MM.1S (cell line): ENCODE measurements at places on chromosomes 3 and 15.

DNA sequence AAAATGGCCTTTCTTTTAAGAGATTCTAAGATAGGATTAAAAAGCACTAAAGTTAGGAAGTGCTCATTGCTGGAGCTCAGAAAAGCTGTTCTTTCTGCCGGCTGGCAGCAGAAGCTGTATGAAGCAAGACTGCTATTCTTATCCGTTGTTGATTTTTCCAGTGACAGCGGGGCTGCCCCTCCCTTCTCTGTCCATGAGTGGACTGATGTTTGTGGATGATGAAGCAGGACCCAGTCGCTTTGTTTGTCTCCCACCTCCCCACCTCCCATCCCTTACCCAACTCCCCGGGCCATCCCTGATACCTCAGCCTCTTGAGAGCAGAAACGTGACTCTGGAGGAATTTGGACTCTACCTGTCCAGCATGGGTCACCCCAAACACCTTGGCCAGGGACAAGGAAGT, 10.3 kb upstream of the MUSTN1 start:
- no peaks in the 10 kb centered on the region for H3K36me3 ChIP-seq
- H3K4me3 ChIP-seq: no peak overlapping the region
- DNase-seq: no peak
- no peak overlapping the region for H3K27ac ChIP-seq

DNA sequence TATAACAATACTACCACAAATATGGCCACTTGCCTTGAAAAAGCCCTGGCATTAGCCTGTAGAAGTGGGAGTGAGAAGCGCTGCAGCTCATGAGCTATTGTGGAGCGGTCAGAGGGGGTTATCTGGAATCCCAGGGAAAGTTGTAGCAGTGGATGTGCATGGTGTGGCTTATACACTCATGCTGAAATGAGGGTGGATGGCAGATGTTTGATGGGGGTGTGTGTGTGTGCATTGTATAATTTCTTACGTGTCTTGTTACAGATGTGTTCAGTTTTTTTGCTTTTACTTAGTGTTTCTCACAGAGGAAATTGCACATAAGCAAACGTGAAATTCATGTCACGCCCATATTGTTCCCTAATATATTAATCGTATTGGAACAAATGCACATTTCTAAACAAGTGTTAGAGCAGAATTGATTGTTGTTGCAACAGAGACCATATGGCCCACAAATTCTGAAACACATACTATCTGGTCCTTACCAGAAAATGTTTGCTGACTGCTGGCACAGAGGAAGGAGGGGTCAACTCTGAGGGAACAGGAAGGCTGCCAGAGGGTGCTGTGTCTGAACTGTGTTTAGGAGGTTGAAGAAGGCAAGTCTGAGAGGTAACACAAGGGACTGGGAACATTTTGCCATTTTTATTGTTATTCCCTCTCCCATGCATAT, 200.0 kb upstream of the CFAP20DC start:
- no peak overlapping the region for H3K4me3 ChIP-seq
- no peak for DNase-seq
- H3K27me3 ChIP-seq: no peaks in the 10 kb centered on the region
- no peaks in the 10 kb centered on the region for H3K36me3 ChIP-seq
- H3K4me1 ChIP-seq: no peaks in the 10 kb centered on the region

DNA sequence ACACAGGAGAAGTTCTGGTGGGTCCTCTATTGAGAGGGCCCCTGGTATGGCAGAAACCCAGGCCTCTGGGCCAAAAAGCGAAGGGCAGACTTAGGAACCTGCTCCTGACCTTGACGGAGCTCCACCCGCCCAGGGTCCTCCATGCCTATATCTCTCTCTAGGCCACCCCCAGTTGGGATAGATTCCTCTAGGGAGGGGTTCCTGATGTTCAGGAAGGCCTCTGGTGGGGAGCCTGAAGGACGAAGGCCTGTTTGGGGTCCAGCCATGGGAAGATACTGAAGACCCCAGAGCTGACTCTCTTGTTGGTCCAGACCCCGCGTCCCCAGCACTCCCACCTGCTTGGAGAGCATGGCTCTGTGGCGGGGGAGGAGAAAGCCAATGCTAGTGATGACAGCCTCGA, 104.2 kb downstream of the CORO2B start:
- no peak for DNase-seq
- no peaks in the 10 kb centered on the region for H3K36me3 ChIP-seq
- H3K27me3 ChIP-seq: no peaks in the 10 kb centered on the region
- no peaks in the 10 kb centered on the region for H3K4me1 ChIP-seq
- no peak overlapping the region for H3K4me3 ChIP-seq

DNA sequence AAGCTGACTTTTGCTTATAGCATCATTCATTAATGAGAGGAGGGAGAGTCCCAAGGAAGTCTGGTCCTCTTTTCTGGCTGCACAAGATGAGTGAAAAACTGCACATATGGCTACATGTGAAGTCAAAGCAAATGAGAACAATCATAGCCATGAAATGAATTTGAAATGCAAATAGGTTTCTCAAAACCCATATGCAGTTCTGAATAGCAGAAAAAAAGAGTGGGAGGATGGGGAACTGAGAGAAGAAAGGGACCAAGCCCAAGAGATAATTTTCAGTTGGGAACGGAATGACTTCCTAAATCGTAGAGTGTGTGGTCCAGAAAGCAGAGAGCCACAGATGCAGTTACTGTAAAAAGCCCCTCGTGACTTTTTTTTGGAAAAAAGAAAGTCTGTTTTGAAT, 66.3 kb downstream of the GTPBP8 start:
- no peak overlapping the region for H3K4me3 ChIP-seq
- no peaks in the 10 kb centered on the region for H3K27me3 ChIP-seq
- H3K27ac ChIP-seq: no peak overlapping the region
- DNase-seq: no peak
- no peaks in the 10 kb centered on the region for H3K4me1 ChIP-seq

- DNase-seq: no peak
- H3K36me3 ChIP-seq: no peaks in the 10 kb centered on the region
- H3K4me1 ChIP-seq: peaks cover 36% of the 10 kb centered on the region
- no peak overlapping the region for H3K27ac ChIP-seq
- no peaks in the 10 kb centered on the region for H3K27me3 ChIP-seq
These were observed 482.2 kb downstream of the SQOR start for GRCh38 chr15:46117071-46117470.

GRCh38 chr3:8579096-8579495, 65.5 kb downstream of the SSUH2 start:
- no peaks in the 10 kb centered on the region for H3K36me3 ChIP-seq
- H3K27ac ChIP-seq: no peak overlapping the region
- no peak overlapping the region for H3K4me3 ChIP-seq
- no peaks in the 10 kb centered on the region for H3K4me1 ChIP-seq
- DNase-seq: no peak

- H3K4me1 ChIP-seq: peaks cover 10% of the 10 kb centered on the region
- DNase-seq: no peak
- peaks cover 40% of the 10 kb centered on the region for H3K36me3 ChIP-seq
These were observed 1.3 kb downstream of the PSMD2 start for GRCh38 chr3:184300378-184300720.

DNA sequence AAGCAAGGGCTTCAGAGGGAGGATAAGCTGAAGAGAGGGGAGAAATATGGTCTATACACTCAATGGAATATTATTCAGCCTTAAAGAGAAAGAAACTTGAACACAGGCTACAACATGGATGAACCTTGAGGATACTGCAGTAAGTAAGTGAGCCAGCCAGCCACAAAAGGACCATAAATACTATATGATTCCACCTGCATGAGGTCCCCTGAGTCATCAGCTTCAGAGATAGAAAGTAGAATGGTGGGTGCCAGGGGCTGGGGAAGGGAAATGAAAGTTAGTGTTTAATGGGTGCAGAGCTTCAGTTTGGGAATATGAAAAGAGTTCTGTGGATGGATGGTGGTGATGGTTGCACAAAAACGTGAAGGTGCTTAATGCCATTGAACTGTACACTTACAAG, 68.4 kb upstream of the SEC13 start:
- no peaks in the 10 kb centered on the region for H3K27me3 ChIP-seq
- no peaks in the 10 kb centered on the region for H3K36me3 ChIP-seq
- peaks cover 33% of the 10 kb centered on the region for H3K4me1 ChIP-seq
- DNase-seq: no peak

DNA sequence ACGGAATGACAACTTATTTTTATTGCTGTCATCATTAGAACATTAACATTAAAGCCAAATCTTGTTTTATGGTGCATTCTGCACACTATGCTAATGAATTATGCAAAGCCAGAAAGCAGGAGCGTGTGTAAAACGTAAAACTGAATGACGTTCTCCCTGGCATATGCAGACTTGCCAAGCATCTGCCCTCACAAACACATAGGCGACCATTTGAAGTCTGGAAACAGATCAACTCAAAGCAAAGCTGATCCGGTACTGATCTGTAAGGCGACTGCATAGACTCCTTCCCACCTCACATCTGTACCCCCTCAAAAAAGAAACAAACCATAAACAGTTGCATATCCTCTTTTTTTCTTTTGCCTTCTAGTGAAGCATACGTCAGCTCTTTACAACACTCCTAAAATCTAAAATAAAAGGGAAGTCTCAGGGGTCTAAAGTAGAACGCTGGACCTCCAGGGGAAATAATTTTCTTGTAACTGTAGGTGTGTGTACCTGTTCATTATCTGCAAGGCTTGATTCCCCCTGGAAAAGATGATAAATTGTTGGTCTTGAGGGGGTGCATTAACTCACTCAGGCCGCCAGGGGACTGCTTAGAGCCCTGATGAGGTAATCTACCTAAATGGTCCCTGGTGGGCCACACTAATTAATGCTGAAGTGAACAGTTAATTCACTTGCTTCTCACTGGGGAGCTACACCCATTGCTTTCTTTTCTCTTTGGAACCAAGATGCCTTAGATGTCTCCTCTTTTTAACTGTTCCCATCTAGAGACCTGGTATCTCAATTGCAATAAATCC, 231.4 kb downstream of the CDIN1 start:
- no peak for DNase-seq
- no peak overlapping the region for H3K4me3 ChIP-seq
- H3K36me3 ChIP-seq: no peaks in the 10 kb centered on the region
- H3K27ac ChIP-seq: no peak overlapping the region

DNA sequence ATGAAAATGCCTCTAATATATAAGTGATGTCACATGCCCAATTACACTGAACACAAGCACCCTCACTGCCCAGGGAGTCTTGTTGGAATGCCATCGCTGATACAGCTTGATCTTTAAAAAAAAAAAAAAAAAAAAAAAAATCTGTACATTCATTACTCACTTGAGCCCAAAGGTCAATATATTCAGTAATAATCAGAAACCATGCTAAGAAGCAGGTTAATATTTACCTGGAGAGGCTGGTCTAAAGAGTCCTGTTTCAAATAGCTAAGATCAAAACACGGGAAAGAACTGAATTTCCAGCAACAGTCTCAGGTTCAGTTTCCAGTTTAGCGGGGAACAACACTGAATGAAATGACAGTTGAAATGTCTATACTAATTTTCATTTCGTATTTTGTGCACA, 109.9 kb downstream of the UACA start:
- H3K36me3 ChIP-seq: no peaks in the 10 kb centered on the region
- H3K27ac ChIP-seq: no peak overlapping the region
- no peaks in the 10 kb centered on the region for H3K27me3 ChIP-seq

DNA sequence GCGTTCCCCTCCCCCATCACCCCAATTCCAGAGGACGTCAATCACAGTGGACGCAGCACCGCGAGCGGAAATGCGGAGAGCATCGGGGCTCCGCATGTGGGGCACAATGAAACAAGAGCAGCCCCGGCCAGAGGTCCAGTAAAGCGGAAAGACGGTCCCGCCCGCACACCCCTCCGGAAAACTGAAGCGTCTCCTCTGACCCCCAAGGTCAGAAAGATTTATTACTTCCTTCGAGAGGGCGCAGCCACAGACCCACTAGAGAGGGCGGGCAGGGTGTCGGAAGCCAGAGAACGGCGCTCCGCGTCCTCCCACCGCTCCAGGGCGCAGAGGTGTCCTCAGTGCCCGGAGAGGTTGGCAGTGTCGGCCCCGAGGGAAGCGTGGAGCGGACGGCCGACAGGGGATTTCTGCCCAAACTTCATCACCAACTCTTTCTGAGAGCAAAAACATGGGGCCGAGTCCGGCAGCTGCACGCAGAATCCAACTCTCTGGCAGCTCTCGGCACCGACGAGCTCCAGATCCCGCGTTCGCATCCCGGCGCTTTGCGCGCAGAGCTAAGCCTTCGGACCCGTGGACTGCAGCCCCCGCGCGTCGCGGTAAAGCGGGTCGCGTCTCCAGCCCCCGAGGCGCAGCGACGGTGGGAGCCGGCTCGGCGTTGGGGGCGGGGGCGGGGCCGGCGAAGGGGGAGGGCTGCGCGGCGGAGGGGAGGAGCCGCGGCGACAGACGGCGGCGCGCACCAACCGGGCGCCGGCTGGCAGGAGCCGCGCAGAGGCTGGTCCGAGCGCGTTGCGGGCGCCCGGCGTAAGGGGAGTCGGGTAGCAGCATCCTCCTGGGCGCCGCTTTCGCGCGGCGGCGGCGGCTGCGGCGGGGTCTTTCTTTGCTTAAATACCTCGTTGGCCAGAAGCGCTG, at the start of gene CHST2:
CHST2 (plus strand) TSS at position 763 of the 906 bp plus-strand sequence. CDS start 1,046 bp downstream, outside the sequence.
- H3K4me1 ChIP-seq: no peaks in the 10 kb centered on the region
- no peak within 1 kb of the TSS for H3K27ac ChIP-seq

DNA sequence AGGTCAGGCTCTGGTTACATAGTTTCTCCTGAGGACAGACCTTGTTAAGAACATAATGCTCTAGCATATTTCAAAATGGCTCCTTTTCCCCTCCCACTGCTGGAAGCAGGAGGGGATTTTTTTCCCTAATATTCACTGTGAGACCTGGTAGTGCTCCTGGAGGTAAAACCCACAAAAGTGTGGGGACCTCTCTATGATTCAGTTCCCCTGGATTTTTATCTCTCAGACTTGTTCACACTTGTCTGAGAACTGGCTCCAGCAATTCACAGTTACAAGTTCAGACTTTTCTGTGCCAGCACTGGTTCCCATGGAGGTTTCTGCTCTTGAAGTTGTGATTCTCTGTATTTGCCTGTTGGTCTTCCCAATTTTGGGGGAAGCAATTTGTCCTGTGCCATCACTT, 36.3 kb upstream of the PCOLCE2 start:
- no peaks in the 10 kb centered on the region for H3K27me3 ChIP-seq
- no peaks in the 10 kb centered on the region for H3K36me3 ChIP-seq
- no peaks in the 10 kb centered on the region for H3K4me1 ChIP-seq
- no peak overlapping the region for H3K27ac ChIP-seq

GRCh38 chr15:81642451-81642990, 268.5 kb upstream of the TMC3 start:
- no peak overlapping the region for H3K4me3 ChIP-seq
- no peaks in the 10 kb centered on the region for H3K36me3 ChIP-seq
- H3K27ac ChIP-seq: peak overlapping the region; percentile 8; the same call in 1 of the 2 replicates
- H3K4me1 ChIP-seq: peaks cover 16% of the 10 kb centered on the region

DNA sequence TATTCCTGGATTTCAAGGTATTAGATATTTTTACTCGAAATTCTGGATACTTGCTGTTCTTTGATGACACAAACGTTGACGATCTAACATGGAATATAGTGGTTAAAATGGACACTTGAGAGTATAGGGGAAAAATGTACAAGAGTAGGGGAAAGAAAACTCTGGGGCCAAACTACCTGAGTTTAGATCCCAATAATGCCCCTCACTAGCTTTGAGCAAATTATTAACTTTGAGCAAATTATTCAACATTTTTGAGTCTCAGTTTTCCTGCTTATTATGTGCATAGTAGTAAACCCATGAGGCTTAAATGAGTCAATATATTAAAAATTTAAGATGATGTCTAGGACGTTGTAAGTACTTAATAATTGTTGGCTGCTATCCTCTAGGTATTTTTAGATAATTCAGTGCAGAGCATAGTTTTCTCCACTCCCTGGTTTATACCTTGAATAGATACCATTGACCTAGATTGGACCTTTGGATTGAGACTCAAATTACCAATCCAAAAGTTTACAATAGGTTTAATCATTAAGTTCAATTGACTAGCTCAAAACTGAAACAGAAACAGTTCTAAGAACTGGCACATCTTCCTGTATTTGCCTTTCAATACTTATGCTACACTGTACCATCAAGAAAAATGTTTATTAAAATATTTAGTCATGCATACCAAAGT, 4.5 kb downstream of the ADGRG7 start:
- H3K4me3 ChIP-seq: no peak overlapping the region
- no peaks in the 10 kb centered on the region for H3K4me1 ChIP-seq
- no peaks in the 10 kb centered on the region for H3K27me3 ChIP-seq
